Islet precursor cell (in vitro differentiated cells): ENCODE measurements at places on chromosomes 12 and 14.

DNA sequence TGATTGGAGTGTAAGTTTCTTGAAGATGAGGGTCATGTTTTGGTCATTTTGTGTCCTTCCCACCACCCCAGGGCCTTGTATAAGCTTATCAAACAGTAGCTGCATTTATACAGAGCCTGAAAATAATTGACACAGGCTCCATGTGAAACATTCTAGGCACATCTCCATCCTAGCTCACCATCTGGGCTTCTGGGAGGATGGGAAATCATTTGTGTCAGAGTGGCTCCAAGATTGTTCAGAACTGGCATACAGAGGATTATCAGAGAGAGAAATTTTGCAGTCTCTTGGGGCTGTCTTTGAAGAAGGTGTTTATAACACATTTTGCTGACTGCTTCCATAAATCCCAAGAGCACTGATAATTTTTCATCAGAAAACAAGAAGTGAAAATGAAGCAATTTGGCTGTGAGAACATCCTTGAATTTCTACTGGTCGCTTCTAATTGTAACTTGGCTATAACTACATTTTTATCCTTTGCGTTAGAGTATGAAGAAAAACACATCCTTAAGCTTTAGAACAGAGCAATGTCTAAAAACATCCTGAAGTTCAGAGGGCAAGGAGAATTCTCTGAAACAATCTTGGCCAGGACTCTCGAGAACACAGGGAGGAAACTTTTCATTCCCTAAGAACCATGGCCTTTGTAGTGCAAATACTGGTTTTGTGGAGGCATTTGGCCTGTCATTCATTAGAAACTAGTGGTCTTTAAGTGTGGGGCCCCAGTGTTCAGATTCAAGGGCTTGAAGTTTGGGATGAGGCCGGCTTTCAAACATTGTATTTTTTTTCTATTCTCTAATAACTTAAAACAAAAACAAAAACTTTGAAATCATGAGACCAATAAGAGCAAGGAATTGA, 151.1 kb downstream of the DACT1 start:
- DNase-seq, result no peak

GRCh38 chr12:109625131-109625559, 51.6 kb downstream of the MVK start:
- peak; percentile 86 for DNase-seq

DNA sequence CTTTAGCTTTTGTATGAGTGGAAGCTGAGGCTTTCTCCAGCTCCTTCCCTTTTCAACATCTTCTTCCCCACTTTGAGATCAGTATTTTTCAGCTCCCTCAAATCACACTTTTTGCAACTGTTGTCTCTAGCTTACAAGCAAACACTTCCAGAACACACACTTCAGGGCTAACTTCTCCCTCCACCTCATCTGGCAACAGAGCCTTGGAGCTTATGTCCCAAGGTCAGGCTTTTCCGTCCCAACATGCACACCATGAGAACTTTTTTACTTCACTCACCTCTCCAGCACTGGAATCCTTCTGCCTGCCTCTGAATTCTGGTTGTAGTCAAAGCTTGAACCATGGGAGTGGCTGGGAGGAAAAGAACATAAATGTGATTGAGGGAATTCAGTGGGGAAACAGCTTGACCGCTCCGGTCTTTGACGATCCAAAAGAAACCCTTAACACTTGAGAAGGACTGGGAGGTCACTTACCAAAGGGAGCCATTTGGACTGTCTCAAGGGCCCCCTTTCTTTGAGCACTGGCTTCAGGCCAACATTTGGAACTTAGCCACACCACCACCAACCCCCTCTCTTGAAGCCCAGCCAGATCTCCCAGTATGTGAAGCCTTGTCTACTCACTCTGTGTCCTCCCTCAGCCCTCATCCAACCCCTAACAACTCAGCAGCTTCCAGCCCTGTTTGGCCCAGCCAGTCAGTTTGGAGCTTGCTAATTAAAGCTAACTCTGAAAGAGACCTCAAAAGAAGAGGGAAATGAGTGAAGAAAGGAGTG, 3.9 kb upstream of the BLOC1S1 start:
- DNase-seq, result no peak

DNA sequence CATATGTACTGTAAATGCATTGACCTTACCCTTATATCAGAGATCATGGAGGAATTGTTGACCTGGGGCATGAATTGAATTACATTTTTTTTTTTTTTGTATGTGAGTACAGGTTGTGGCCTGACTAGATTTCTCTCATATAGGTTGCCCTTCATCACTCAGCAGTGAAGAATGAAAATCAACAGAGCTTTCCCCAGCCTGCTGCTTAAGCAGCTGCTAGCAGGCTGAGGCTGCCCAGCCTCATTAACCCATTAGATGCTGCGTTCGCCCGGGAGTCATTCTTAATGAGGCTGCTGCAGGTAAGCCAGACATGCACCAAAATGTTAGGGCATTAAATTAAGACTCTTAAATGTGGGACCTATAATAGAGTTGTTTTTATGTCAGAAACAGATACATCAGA, 236.0 kb downstream of the ETNK1 start:
- no peak for DNase-seq

- no peak for DNase-seq
Observed at GRCh38 chr12:123164222-123164621, 13.3 kb upstream of the PITPNM2 start.

DNA sequence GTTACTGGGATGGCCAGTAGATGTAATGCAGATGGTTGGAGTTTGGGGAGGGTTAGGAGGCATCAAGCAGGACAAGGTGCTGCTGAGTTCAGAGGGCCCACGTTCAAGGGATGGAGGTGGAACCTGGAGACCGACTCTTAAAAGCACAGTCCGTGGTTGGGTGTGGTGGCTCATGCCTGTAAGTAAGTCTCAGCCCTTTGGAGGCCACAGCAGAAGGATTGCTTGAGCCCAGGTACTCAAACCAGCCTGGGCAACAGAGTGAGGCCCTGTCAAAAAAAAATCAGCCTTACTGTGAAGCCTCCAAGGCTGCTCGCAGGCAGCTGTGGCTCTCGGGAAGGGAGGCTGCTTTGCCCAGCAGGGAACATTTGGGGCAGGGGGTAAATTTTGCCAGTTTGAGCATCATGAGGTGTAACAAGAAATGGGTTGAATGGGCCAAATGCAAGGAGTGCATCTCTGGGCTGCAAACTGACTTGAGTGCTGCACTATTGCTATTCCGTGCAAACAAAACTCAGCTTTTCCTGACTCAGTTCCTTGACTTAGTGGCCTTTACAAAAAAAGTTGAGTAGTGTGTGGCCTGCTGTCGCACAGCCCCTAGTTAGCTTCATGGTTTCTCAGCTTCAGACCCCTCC, 55.0 kb downstream of the ANAPC7 start:
- DNase-seq, result peak; percentile 47

- DNase-seq, result peak; percentile 82
Observed at GRCh38 chr14:72516936-72517700, 376.8 kb downstream of the DPF3 start.

GRCh38 chr14:24271134-24271833, at the start of gene RABGGTA:
TSS of gene RABGGTA (minus strand) at chr14:24271597. CDS start at chr14:24271115, 482 bp downstream.
- DNase-seq, result peak; percentile 93

DNA sequence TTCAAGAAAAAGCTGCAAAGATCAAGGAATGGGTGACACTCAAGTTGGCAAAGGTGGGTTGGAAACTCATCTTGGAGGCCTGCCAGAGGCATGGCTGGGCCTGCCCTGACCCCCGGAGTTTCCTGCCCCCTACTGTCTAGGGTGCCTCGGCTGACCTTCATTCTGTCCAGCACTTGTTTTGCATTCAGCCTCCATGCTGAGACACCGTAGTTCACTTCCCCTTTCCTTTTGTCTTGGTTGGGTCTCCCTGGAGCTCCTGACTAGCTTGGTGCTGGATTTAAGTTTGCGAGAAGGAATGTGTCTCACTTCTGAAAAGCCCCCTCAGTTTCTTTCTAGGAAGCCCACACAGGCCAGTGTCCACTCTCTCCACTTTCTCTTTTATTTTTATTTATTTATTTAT, 26.5 kb downstream of the PLEKHH1 start:
- DNase-seq, result no peak

DNA sequence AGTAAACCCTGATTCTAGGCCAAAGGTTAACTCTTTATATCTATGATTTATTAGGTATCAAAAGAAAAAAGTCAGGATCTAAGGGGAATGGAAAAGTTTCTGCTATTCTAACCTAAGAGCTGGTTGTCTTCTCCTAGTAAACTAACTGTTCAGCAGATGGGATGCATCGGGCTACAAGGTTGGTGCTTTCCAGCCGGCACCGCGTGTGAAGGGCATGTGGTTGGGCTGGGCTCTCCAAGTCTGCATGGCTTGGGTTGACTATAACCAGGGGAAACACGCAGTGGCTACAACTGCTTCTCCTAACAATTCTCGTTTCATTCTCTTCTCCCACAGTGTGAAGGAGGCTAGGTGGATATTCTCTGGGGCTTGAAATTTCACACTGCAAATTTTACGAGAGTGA, 354.5 kb downstream of the APAF1 start:
- no peak for DNase-seq

- no peak for DNase-seq
Observed at GRCh38 chr12:82970614-82971013, 283.9 kb downstream of the TMTC2 start.

GRCh38 chr12:131600160-131600532, 110.7 kb upstream of the SFSWAP start:
- no peak for DNase-seq
